ENCODE measurements at places on chromosomes 4 and X.

DNA sequence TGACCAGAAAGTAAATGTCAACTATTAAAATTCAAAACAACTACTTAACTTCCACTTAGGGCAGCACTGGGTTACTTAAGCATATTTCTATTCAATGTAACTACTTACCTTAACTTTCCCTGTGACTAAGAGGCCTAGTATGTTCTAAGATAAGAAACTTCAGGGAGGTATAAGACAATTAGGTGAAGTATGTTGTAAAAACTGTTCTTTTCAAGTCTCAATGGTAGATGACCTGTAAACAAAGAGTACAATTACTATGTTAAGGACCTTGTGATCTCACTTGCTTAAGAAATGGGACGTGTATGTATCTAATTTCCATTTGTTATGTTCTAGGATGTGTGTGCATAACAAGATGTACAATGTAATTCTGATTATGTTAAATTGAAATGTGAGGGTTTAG lies 960.5 kb downstream of the CCSER1 start:
- DNase-seq: no peak

GRCh38 chr4:155392481-155393184 lies 15.9 kb upstream of the MAP9 start:
- no peak for DNase-seq

DNA sequence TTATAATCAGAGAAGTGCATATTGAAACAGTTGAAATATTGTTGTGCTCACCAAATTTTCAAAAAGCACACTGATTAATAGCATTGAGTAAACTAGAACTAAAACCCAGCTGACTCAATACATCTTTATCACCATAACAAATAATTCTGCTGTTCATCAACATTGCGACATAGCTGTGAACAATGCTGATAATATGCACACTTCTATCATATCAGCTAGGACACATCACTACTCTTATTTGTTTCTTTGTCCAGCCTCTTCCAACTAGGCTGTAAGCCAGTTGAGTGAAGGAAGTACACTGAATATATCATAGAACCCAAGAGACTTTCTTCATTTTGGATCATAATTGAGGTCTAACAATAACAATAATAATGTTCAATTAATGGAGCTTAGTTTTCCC lies 349.7 kb downstream of the IQCM start:
- no peak for DNase-seq

GRCh38 chr4:101081695-101082369 lies 265.5 kb downstream of the PPP3CA start:
- DNase-seq: no peak

DNA sequence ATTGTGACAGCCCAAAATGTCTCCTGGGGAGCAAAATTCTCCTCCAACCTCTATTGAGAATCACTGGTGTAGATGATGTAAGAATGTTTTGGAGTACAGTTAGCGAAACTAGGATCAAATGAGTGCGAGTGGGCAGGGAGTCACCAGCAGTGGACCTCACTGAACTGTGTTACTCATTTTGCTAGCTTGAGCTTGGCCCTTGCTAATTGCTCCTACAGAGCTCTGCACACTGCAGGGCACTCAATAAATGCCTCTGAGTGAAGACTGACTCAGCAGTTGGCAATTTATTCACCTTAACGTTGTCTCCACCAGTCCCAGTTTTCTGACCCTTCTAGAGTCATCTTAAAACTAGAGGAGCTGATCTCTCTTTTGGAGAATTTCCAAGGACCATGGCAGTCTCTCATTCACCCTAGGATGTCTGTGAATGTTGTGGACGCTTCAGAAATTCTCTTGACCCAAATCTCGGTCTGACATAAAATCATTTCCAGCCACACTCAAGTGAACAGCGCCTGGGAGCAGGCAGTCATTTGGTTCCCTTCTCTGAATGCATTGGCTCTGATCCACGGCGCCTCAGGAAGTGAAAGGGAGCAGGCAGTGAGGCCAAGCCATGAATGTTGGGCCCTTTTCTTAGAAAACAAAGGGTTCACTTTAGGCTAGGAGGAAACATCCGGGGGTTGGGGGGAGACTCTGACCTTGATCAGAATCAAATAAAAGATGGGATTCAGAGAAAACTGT lies 148.1 kb downstream of the NWD2 start:
- no peak for DNase-seq

DNA sequence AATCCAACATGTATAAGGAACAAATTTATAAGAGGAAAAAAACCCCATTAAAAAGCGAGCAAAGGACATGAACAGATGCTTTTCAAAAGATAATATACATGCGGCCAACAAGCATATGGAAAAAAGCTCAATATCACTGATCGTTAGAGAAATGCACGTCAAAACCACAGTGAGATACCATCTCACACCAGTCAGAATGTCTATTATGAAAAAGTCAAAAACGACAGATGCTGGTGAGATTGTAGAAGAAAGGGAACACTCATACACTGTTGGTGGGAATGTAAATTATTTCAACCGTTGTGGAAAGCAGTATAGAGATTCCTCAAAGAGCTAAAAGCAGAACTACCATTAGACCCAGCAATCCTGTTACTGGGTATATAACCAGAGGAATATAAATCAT lies 465.4 kb downstream of the TMA16 start:
- no peak for DNase-seq

DNA sequence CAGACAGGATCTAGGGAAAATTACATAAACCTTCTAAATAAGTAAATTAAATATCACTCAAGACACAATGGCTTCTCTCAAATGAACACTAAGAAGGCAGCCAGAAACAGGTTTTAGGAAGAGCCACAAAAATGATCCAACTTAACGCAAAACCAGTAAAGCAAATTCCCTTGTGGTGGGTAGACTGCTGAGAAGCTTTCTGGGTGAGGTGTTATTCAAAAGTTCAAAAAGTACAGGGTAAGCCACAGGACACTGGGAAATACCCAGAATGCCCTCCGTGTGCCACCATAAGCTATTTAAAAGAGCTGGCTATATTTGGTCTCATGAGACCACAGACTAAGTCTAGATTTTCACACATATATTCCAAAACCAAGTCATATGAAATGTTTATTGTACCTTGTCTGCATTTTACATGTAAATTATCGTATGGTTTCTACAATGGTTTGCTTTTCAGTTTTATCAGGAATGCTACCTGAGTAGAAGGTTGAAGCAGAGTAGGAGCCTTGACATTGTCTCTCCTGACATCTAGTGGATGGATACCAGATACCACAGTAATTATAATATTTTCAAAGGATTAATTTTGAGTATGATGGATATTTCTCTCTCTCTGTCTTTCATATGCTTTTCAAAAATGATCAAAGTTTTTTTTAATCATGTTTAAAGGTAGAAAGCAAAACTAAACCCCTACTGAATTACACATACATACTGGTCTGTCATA lies 109.3 kb upstream of the KLHL13 start:
- DNase-seq: no peak

DNA sequence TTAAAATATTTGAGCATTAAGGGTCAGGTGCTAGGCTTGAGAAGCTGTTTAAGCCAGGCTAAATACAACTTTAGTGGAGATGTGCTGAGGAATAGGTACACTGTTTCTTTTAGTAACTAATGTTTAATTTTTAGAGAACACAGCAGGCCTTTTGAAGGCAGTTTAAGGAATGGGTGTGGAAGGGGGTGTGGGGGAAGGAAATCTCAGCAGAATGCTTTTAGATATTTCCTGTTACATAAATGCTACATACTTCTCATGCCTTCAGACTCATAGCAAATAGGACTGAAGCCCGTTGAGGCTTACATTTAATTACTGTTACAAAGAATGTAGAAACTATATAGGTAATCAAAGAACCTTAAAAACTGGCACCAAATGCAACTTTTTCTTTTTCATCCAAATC lies 66.3 kb downstream of the WWC2 start:
- DNase-seq: no peak

DNA sequence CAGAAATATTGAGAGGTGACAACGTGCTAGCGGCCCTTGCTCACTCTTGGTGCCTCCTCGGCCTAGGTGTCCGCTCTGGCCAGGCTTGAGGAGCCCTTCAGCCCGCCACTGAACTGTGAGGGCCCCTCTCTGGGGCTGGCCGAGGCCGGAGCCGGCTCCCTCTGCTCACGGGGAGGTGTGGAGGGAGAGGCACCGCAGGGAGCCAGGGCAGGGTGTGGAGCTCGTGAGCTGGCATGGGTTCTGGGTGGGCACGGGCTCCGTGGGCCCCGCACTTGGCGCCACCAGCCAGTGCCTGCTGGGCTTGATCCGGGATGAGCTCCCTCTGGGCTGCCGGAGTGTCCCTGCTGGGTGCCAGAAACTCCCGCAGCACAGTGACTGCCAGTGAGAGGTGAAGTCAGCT lies 16.0 kb upstream of the VAMP7 start:
- no peak for DNase-seq

DNA sequence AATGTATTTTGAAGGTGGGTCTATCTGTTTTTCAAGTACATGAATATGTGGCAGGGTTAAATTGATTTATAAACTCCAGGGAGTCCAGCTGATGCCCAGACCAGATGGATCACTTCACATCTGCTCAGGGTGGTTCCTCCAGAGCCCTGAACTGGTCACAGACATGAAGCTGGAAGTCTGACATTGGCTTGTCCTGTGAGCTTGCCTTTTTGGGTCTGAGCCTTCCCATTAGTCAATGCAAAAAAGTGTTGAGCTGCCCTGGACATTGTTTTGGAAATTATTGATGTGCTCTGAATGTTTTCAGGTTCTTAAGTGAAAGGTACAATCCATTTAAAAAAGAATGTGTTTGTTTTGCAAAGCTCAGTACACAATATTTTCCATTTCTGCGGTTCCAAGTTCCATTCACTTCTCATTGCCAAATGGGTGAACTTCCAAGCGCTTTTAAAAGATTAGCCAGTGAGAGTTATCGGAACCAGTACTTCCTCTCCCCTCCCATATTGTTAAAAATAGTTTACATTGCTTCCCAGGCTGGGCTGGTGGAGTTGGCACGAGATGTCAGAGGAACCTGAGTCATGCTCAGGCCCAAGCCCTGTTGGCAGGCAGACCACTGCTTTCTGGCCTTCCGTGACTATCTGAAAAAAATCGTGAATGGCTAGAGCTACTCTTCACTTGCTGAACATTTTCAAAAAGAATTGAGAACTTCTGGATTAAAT lies 52.1 kb downstream of the PDGFRA start:
- no peak for DNase-seq

DNA sequence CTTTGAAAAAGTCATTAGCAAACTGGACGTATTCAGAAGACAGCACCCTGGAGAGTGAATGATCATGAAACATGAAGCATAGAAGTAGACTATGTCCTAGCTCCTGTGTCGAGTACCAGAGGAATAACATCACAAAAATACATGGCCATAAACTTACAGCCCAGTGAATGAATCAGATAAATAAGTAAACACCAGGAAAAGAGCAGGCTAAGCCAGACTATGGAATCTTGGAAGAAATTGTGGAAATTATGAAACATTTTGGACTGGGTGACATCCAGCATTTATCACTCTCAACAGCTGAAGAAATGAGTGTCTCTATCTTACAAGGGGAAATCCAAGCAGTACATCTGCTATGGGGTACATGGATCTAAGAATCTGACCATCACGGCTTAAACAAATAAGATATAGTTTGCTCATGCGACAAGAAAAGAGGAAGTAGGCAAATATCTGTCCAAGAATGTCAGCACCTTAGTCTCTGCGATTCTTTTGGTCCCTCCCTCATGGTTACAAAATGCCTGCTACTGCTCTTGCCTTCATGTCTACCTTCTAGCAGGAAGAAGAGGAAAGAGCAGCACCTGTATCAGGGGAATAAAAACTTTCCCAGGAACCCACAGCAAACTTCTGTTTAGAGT lies 481.5 kb downstream of the BCOR start:
- DNase-seq: no peak

DNA sequence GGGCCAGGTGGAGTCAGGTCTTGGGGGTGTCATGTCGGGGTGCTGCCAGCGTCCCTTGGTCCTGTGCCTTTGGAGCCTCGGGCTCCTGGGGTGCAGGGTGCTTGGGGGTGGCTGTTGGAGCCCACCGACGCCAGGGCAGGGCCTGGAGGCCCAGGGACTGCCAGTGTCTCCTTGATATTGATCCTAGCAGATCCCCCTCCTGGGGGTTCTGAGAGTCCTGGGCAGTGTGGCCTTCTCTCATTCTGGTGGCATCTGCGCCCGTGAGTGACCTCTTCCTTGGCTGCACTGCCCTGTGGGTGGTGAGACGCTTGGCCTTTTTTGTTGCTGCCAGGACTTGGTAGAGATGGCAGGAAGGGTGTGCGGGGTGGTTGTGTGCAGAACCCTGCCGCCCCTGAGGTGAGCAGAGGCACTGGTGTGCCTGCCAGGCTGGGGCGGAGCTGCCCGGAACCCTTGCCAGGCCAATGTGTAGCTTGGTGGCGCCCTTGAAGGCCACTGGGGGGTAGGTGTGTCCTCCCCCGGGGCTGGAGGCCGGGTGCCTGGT lies 7.0 kb downstream of the NAT8L start:
- DNase-seq: no peak

GRCh38 chrX:97398030-97398551 lies 514.4 kb downstream of the RPA4 start:
- no peak for DNase-seq

GRCh38 chrX:44071847-44072551 lies 98.8 kb upstream of the NDP start:
- DNase-seq: no peak

- DNase-seq: no peak
Measured at GRCh38 chrX:70208479-70208878, 26.0 kb upstream of the AWAT1 start.

DNA sequence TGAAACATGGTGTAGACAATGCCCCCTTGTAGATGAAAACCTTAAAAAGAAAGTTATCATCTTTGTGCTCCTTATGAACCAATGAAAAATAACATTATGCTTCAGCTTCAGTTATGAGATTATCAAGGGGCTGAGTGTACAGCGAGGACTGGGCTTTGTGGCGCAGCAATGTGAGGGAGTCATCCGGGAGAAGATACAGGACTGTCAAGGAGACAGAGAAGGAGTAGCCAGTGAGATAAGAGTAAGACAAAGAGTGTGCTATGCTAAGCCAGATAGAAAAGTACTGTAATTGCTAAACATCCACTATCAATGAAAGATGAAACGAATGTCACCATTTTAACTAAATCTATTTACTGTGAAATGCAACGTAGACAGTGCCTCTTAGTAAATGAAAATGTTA lies 3.6 kb upstream of the KLHL15 start:
- DNase-seq: no peak

DNA sequence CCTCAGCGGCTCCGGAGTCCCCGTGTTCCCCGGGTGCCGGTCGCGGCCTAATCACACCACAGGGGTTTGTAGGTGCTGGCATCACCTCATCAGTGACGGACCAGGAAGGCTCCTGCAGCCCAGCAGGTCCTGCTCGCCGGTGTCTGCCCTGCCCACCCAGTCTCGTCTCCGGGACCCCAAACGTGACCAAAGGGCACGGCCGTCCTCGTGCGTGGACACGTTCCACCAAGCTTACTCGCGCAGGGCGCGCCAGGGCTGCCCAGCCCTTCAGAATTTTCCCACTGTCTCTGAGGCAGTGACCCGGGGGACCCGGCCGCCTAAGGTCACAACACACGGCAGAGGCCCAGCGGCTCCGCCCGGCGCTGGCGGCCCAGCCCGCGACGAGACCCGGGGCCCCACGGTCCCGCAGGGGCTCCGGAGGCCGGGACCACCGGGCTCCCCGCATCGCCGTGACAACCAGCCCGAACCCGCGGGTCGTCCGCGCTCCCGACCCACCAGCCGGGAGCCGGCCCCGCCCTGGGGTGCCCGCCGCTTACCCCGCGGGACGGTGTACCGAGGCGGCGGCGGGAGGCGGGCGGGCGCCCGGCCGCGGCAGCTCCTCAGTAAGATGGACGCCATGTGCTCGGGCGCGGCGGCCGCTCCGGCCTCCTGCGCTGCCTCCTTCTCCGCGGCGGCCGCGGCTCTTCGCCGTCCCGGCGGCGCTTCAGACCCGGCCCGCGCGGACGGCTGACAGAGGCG lies 454 bp downstream of the LETM1 start:
- no peak for DNase-seq

Data from stimulated activated CD4-positive, alpha-beta T cell treated with anti-CD3 and anti-CD28 coated beads, Interleukin-1b, Interleukin-23, amount 100 ng/mL, for 24 hours (primary cell).